ENCODE measurements at places on chromosomes 3 and 15.

GRCh38 chr3:114644367-114644766 is 350.5 kb downstream of the TIGIT start:
- no peak for DNase-seq

DNA sequence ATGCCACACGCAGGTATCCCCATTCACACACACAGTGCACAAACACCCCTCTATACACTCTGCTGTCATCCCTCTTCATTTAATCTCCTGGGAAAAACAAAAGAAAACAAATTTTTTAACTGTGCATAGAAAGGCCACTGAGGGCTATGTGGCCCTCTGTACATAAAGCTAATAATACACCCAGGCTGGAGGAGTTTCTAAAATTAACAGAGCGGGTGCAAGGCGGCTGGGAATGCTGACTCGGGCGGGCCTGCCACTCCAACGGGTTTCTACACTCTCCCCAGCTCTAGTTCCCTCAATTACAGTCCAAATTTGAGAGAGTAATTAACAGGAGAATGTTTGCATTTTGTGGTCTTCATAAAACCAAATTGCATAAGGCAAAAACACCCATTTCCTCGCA is 23.1 kb downstream of the HCN4 start:
- no peak for DNase-seq

DNA sequence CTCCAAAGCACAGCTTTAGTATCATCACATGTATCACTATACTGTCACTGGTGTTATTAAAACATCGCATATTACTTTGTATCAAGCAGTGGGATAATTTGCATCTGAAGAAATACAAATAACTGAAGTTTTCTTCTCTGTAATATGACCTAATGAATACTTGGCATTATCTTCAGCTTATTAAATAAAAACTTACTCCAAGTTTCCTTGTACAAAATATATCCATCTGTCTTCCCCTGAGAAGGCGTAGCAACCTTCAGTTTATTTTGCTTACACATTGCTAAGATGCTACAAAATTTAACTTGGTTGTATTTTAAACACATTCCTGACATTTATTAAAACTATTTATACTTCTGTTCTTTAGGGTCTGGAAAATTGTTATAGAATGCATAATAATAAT is 13.7 kb downstream of the FGF7 start:
- DNase-seq = no peak

GRCh38 chr3:151873398-151873797 is at the start of gene SUCNR1:
SUCNR1 (plus strand) TSS chr3:151873643; CDS start chr3:151879893, 6,250 bp downstream.
- DNase-seq = no peak

DNA sequence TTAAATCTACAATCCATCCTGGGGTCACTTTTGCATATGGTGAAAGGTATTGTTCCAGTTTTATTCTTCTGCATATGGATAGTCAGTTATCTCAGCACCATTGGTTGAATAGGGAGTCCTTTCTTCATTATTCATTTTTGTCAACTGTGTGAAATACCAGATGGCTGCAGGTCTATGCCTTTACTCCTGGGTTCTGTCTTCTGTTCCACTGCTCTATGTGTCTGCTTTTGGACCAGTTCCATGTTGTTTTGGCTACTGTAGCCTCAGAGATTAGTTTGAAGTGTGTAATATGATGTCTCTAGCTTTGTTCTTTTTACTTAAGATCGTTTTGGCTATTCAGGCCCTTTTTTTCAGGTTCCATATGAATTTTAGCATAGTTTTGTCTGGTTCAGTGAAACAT is 795.8 kb downstream of the OTOL1 start:
- DNase-seq = no peak

- no peak for DNase-seq
These were observed 182.3 kb downstream of the BBX start for GRCh38 chr3:107705046-107705445.

- no peak for DNase-seq
These were observed 19.7 kb downstream of the CORO2B start for GRCh38 chr15:68598171-68599152.

DNA sequence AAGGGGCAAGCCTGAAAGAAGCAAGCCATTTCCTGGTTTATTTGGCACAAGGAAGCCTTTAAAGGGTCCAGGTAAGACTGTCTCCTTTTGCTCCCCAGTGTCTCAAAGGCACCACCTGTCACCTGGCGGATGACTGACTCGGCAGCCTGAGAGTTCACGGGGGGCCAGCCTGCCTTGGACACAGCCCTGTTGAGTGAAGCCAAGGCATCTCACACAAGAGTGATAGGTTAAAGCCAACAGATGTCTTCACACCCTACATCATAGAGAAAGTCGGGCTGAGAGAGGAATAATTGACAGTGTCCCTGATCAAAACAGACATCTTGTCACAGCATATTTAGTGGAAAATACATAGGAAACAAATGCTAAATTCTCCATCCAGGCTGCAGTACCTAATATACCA is 28.2 kb upstream of the LIPC start:
- no peak for DNase-seq

GRCh38 chr3:175224051-175224450 is 364.9 kb downstream of the NAALADL2 start:
- DNase-seq = no peak

- DNase-seq = no peak
These were observed 382.5 kb upstream of the TPRG1 start for GRCh38 chr3:188789251-188789650.

GRCh38 chr3:162776148-162776547 is 1279.5 kb downstream of the OTOL1 start:
- DNase-seq = no peak

- no peak for DNase-seq
These were observed 16.3 kb upstream of the ATP13A3 start for GRCh38 chr3:194503081-194503531.

- DNase-seq = no peak
These were observed 176.1 kb upstream of the THBS1 start for GRCh38 chr15:39404767-39405181.
